ENCODE measurements at places on chromosomes 6 and 20. TPM values are rescaled to one million over a fixed set of nuclear protein-coding genes. Genes with fewer than 3 reads are reported as not detected.

DNA sequence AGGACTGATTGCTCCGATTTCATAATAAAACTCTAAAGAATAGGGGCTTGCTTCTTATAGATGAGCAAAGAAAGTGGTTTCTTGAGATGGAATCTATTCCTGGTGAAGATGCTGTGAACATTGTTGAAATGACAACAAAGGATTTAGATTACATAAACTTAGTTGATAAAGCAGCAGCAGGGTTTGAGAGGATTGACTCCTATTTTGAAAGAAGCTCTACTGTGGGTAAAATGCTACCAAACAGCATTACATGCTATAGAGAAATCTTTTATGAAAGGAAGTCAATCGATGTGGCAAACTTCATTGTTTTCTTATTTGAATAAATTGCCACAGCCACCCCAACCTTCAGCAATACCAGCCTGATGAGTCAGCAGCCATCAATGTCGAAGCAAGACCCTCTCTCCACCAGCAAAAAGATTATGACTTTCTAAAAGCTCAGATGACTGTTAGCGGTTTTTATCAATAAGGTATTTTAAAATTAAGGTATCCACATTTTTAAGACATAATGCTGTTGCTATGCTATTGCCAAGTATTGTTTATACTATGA is 12.7 kb upstream of the MTRF1L start:
- no peak for DNase-seq

DNA sequence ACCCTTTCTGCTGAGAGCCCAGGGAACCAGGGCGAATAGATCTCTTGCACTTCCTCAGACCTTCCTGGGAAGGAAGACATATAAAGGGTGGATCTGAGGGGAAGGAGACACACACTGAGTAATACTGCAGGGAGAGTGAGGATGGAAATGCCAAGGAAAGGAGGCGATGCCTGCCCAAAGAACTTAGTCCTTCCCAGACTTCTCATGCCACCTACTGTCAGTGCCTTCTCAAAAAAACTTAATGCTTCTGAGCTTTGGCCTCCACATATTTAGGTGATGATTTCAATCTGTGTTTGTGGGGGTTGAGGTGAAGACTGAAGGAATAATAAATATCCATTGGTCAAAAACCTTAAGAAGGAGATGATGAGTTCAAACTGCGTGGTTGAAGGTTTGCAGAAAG is 9.7 kb downstream of the BTN3A1 start:
- DNase-seq: no peak

GRCh38 chr20:15937179-15937578 is 636.1 kb downstream of the KIF16B start:
- no peak for DNase-seq

- no peak for DNase-seq
Observed at GRCh38 chr20:1310071-1310470, 18.9 kb downstream of the SDCBP2 start.

DNA sequence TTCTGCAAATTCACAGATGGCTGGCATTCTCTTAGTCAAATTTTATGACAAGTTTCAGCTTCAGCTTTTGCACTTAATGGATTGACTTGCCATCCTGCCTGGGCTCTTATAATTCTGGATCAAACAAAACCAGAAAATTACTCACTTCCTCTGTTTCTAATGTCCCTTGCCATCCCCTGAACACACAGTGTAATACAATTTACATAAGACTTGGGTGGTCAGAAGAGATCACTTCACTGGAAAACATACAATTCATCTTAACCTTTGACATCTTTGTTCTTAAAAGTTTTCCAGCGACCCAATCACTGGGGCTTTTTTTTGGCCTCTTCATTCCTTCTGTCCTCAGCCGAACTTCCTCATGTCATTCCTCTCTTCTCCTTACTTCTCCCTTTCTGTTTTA is 199.0 kb downstream of the ARHGAP18 start:
- DNase-seq: no peak

DNA sequence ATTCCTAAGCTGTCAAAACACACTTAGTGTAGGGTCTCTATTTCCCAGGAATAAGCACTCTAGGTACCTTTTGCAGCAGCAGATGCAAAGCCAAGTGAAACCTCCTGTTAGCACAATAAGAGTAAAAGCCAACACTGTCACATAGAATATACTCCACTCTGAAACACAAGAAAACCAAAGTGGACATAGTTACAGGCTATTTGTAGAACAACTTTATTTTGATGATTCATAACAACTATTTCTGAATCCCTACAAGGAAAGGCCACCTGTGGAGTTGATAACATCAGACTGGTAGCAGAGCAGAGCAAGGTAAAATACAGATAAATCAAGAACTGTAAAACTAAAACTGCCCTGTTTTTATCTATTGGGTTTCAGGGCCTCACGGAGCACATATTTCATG is 59.7 kb downstream of the ALDH5A1 start:
- DNase-seq: no peak

DNA sequence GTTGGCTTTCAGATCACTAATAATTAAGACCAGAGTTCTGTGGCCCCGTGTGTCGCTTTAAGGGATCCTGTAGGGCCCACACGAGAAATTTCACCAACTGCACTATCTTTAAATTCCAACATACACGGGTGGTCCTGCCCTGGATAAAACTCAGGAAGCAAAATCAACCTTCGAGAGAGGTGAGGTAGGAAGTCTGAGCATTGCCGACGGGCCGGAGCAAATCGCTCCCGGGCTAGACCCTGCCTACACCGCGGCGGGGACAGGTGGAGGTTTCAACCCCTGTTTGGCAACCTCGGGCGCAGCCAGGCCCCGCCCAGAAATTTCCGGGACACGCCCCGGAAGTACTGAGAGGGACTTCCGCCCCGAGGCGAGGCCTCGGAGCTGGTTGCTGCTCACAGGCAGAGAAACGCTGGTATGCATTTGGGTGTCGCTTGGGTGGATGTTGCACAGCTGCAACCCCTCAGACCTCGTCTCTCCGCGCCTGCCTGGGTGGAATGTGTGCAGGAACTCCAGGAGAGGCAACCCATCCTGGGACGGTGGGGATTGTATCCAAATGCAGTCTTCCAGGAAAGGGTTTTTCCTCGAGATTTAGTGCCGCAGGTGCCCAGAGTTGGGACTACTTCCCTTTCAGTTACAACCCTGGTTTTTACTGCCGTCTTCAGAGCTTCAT is 19.9 kb downstream of the ZKSCAN8 start:
- peak; percentile 17 for DNase-seq

DNA sequence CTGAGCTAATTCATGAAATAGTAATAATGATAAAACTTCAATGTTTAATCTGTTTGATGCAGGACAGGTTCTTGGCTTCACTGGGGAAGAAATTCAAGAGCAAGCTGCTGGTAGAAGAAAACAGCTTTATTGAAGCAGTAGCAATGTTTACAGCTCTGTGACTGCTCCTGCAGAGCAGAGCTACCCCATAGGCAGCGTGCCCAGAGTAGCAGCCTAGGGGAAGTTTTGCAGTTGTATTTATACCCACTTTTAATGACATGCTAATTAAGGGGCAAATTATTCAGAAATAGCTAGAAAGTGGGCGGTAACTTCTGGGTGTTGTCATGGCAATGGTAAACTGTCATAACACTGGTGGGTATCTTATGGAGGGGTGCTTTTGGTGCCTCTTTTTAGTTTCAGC is 518.0 kb downstream of the RFPL4B start:
- no peak for DNase-seq

DNA sequence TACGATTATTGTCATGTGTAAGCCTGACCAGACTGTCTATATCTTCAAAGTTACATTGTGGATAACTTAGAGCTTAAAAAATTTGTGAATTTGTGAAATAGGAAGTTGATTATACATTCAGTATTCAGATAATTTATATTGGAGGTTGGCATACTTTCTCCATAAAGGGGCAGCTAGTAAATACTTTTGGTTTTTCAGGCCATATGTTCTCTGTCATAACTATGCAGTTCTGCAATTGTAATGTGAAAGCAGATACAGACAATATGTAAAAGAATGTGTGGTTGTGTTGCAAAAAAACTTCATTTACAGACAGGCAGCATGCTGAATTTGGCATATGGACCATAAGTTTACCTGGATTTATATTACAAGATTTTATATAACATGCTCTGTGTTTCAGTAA is 29.3 kb downstream of the HSF2 start:
- DNase-seq: no peak

LGSN gene
- total RNA-seq: 0.23 TPM

PRICKLE4 gene
- not detected for total RNA-seq

RHAG gene
- total RNA-seq: not detected
